ENCODE measurements at places on chromosomes 5 and 9.

GRCh38 chr5:40167283-40167682 is 512.4 kb upstream of the PTGER4 start:
- DNase-seq: no peak

DNA sequence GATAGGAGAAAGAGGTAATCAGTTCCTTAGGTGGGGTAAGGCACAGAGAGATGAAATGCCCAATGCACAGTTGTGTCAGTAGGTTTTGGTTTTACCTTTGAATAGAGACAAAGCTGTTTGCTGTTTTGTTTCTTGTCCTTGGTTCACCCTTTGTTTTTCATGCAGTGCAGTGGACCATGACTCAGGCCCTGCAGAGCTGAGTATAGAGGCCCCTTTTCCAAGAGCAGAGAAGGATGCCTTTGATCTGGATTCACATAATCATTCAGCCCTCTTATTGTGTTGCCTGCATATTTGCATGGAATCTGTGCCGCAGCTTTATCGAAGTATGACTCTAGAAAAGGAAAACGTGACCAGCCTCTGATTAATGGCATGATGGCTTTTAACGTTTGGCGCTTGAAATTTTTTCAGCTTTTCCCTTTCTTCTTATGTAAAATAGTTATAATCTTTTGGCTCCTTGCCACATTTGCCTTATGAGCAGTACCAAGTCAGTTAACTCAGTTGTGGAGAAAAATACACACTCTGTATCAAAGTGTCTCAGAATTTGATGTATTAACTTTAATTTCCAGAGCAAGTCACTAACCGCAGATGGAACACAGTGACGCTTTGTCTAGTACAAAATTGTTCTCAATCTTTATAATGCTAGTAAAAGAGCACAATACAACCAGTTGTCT is 197.6 kb downstream of the KDM4C start:
- DNase-seq: no peak

GRCh38 chr5:179530069-179530998 is 20.0 kb upstream of the RUFY1 start:
- peak; percentile 54 for DNase-seq

- no peak for DNase-seq
Observed at GRCh38 chr5:115069087-115069968, 100.4 kb downstream of the TRIM36 start.

- DNase-seq: no peak
Observed at GRCh38 chr5:98786191-98786853, 12.9 kb downstream of the RGMB start.

- no peak for DNase-seq
Observed at GRCh38 chr5:17425385-17426070, 72.5 kb upstream of the TAF11L2 start.

DNA sequence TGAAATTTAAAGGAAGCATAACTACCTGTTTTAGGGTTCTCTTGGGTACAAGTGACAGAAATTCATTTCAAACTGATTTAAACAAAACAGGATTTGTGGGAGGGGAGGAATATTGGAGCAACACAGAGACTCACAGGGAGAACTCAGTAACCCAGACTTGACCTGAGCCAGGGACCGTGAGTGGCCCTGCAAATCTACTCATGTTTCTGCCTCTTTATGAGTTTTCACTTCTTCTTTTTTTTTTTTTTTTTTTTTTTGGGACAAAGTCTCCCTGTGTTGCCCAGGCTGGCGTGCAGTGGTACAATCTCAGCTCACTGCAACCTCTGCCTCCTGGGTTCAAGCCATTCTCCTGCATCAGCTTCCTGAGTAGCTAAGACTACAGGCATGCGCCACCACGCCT is 405.6 kb upstream of the ZNF608 start:
- no peak for DNase-seq

DNA sequence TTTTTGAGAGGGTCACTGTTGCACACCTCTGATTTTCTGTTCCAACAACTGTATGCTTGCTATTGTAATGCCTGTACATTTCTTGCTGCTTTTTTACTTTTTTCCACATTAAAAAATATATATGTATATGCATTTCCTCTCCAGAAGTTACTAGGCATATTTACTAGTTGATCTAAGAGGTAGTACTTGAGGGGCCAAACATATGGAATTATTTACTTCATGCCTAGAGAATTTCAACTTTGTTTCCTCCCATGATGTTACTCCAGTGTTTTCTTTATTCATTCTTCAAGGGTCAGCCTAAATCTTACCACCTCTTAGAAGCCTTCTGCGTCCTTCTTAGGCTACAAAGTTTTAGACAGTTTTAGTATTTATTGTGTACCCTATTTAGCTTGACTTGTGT is 122.7 kb downstream of the NMUR2 start:
- DNase-seq: no peak

DNA sequence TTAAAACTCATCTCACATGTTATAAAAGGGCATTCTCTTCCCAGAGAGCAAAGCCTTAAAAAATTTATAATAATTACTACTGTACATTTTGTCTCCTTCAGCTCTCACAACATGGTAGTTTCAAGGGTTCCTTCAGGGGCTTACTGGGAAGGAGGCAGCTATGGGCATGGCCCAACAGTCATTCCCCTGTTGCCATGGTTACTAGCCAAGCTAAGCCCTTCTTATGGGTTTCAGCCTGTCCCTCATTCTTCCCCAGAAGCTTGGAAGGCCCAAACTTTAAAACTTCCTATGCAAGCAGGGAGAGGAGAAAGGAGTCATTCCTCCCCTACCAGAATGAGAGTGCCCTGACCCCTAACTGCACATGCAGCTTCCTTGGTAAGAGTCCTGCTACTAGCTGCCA is 82.2 kb upstream of the CNTLN start:
- DNase-seq: no peak

- no peak for DNase-seq
Observed at GRCh38 chr5:104942735-104943134, 1380.1 kb upstream of the NUDT12 start.

- no peak for DNase-seq
Observed at GRCh38 chr9:84277646-84278045, 62.9 kb downstream of the SLC28A3 start.

- no peak for DNase-seq
Observed at GRCh38 chr9:121650217-121651007, 1.0 kb upstream of the DAB2IP start.

- no peak for DNase-seq
Observed at GRCh38 chr9:130265431-130266235, at the start of gene HMCN2. Gene HMCN2 (plus strand): TSS chr9:130265760. CDS start chr9:130265879, 119 bp downstream.

DNA sequence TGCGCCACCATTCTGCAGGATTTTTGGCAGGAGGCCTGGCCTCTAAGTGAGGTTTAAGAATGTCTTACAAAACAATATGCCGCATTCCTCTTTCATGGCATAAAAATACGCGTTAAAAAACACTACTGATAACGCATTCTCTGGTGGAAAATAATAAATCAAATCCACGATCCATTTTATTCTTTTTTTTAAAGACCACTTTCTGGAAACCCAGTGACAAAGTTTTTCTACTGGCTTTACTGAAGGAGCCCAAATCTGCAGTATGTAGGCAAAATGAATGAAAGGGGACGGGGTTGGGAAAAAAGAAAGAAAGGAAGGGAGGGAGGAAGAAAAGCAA is 2.0 kb downstream of the SV2C start:
- DNase-seq: no peak

GRCh38 chr9:96061293-96061987 is 185.9 kb downstream of the ERCC6L2 start:
- DNase-seq: no peak

GRCh38 chr9:32525709-32526030 is 326 bp downstream of the RIGI start:
- no peak for DNase-seq

DNA sequence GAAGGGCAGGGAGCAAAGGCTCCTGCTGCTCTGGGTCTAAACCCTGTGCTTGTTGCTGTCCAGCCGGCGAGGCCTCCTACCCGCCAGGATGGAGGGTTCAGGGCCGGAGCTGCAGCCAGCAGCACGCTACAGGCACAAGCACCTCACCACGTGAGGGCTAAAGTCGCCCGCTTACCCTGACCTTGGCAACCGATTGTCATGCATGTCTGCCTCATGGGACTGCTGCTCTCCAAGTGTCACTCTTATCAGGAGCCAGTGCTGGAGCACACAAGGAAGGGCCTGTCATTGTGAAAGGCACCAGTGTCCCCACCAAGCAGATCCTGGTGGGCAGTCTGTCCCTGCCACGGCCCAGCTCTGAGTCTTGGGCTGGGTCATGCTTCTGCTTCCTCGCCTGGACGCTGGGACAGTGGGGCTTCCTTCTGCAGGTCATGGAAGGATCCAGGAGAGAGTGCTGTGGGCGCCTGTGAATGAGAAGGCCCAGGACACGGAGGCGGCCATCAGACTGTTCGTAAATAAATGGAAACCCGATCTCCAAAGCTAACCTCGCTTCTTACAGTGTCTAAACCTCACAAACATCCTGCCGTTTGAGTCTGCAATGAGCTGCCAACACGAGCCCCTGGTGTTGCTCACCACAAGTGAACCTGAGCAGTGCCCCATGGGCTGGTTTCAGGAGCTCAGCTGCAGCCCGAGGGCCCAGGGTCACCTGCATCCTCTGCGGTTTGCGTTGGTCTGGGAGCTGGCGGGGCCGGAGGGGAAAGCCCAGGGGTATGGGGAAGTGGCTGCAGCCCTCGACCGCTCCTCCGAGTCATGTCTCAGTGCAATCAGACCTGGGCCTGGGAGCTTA is 58.2 kb upstream of the RXRA start:
- no peak for DNase-seq

DNA sequence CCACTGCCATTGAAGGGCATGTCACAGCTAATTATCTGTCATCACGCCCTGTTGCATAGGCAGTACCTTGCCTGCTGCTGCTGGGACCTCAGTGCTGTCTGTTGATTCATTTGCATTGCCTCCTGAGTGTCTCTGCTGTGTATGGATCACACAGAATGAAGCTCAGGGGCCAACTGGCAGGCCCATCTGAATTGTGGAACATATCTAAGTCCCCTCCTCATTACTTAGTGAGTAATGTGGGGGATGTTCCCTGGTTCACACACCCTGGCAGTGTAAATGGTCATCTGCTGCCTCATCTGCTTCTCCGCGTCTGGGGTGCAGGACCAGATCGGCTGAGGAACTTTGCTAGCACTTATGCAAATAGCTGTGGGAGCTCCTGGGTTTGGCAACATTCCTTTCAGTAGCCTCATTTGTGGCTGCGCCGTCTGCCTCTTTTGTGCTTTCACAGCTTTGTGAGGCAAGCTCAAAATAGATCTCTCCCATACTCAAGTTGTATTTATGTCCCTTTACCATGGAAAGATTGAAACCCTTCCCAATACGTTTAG is 25.4 kb downstream of the TYRP1 start:
- DNase-seq: no peak

DNA sequence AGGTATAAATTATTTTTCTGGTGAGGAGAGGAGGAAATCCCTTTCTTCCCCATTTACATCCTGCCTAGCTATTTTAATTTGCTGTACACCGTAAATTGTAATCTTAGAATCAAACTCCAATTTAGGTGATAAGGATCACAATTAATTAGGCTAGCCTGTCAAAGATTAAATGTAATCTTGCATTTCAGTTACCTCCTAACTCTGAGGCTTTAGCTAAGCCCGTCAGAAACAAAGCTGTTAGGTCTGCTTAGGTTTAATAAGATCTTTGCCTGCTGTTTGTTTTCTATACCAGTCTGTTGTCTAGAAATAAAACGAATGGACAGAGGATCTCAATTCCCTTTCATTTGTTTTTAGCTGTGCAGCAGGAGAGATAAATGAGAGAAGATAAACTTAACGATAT is 51.5 kb downstream of the PIK3R1 start:
- DNase-seq: no peak

- DNase-seq: no peak
Observed at GRCh38 chr5:67831048-67831447, 384.5 kb upstream of the PIK3R1 start.

DNA sequence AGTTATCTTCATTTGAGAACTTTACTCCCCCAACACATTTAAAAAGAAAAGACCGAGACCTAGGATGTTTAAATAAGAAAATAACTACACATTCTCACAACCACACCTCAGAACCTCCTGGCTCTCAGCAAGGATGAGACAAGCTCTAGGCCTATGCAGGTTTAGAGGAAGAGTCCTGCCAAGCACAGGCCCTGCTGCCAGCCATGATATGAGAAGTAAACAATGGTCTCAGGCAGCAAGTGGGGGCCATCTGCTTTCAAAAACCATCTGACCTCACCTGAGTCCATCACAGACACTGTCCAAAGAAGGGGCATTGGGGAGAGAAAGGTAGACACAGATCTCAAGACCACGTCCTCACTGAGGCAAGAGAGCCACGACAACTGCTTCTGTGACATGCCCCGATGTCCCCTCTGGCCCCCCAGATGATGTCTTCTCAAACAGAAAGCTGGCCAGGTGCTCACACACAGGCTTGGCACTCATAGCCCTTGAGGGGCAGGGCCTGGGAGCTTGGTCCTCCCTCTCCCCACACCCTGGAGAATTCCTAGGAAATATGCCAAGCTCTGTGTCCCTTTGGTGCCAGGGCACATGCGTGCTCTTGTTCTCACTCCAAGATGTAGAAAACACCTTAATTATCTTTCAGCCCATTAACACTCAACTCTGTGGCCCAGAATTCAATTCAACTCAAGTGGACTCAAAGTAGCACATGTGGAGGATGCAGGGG is 150.4 kb downstream of the FSTL4 start:
- no peak for DNase-seq

GRCh38 chr5:97019435-97020117 is 83.7 kb downstream of the LNPEP start:
- DNase-seq: no peak

GRCh38 chr5:11985993-11986392 is 81.7 kb upstream of the CTNND2 start:
- no peak for DNase-seq

GRCh38 chr5:106185661-106186081 is 1485.1 kb downstream of the EFNA5 start:
- DNase-seq: no peak

- DNase-seq: no peak
Observed at GRCh38 chr5:106755066-106755465, 915.7 kb downstream of the EFNA5 start.

DNA sequence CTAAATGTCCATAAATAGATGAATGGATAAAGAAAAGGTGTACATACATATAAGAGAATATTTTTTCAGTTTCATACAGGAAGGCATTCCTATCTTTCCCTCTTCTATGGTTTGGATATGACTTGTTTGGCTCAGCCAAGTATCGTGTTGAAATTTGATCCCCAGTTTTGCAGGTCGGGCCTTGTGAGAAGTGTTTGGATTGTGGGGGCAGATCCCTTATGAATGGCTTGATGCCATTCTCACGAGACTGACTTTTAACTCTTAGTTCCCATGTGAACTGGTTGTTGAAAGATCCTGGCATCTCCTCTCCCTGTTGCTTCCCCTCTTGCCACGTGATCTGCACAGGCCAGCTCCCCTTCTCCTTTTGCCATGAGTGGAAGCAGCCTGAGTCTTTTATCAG is 421.1 kb upstream of the FTMT start:
- DNase-seq: no peak

DNA sequence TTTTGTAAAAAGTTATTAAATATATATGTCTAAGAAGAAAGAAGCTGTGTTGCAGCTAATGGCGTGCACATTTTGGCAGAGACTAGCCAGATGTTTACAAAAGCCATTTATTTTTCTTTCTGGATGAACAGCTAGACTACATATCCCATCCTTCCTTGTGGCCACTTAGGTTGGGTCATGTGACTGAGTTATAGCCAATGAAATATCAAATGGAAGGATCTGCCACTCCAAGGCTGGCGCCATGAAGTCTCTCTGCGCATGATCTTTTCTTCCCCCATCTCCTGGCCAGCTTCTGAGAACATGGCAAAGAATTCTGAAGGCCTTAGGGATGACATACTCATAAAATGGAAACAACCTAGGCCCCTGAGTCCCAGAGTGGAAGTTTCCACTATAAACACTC is 244.2 kb upstream of the DAB2 start:
- DNase-seq: no peak
